HCT116 (cell line): ENCODE measurements at places on chromosomes 7 and 10. TPM values are rescaled to one million over a fixed set of nuclear protein-coding genes. Genes with fewer than 3 reads are reported as not detected.
A peak's percentile ranks its signal among the peaks of the same experiment; 100 is the strongest.

The ADCYAP1R1 gene
- total RNA-seq = 0.12 TPM

DNA sequence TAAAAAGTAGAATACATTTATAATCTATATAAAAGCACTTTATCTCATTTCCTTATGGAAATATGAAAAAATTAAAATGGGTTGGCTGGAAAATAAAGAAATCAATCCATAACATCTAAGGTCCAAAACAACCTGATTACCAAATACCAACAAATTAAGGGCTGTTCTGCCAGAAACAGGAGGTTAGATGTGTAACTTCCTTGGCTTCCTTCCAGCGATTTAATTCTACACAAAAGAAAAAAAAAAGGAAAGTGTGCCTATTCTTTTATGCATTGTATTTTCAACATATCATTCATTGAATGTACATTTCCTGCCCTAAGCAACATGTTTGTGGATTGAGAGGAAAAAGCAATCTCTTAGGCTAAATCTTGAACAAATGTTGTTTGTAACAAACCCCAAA lies 36.2 kb upstream of the USP6NL start:
- no peak for DNase-seq

The ABHD11 gene
- total RNA-seq = 69.8 TPM

DNA sequence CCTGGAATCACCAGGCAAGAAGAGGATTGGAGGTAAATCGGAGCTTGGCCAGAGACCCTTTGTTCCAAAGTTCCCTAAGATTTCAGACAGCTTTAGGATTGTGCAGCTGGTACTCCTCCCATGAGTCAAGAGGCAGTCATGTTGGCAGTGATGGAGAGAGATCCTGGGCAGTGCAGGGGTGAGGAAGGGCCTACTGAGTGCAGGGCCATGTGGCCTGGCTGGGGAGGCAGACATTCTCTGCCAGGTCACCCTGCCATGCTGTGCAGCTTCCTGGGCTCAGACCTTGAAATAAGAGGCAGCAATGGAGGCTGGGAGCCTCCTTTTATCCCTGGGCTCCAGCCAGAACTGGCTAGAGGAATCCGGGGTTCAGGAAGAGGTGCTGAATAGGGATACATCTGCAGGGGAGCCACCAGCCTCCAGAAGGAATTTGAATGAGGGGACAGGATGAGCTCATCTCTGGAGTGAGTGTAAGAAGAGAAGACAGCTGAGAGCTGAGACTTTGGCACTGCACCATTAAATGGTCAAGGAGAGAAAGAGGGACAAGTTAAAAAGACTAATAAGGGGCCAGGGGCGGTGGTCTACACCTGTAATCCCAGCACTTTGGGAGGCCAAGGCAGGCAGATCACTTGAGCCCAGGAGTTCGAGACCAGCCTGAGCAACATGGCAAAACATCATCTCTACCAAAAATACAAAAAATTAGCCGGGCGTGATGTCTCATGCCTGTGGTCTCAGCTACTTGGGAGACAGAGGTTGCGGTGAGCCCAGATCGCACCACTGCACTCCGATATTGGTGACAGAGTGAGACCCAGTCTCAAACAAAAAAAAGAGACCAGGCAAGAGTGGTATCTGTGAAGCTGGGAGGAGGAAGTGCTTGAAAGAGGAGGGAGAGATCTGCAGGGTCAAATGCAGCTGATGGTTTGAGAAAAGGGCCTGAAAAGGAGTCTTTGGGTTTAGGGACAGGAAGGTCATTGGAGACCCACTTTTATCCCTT lies 12.0 kb downstream of the SFTPD start:
- DNase-seq = no peak

- no peak for DNase-seq
Measured at GRCh38 chr10:107032700-107033401, 131.7 kb downstream of the SORCS1 start.

- peak; percentile 34 for DNase-seq
Measured at GRCh38 chr10:117736655-117737054, 194.1 kb downstream of the EMX2 start.
